Lower leg skin (tissue), 4 donors: ENCODE measurements at places on chromosomes 11 and 22. TPM values are rescaled to one million over a fixed set of nuclear protein-coding genes. Genes with fewer than 3 reads are reported as not detected.

- no peak for DNase-seq
These were observed 191.4 kb downstream of the BUD13 start for GRCh38 chr11:116581349-116581748.

DNA sequence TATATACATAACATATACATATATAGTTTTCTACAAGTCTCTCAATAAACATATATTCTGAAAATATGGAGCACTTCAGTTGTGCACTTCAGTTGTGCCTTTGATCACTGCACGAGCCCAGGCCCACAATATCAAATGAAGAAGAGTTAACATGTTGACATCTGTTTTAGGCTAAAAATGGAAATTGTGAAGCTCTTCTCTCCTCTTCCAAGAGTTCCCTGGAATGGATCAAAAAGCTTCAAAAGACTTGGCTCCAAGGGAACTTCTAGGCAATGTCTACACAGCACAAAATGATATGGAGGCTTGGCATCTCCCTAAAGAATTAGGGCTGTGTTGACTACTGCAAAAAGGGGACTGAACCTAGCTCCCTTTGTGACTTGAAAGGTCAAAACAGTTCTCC is 36.9 kb downstream of the MAML2 start:
- no peak for DNase-seq

GRCh38 chr11:17924713-17925112 is 88.1 kb downstream of the SERGEF start:
- no peak for DNase-seq

- DNase-seq, result no peak
These were observed 307.5 kb upstream of the ZC3H12C start for GRCh38 chr11:109785714-109786113.

- no peak for DNase-seq
These were observed 70.1 kb upstream of the PICALM start for GRCh38 chr11:86138958-86139357.

DNA sequence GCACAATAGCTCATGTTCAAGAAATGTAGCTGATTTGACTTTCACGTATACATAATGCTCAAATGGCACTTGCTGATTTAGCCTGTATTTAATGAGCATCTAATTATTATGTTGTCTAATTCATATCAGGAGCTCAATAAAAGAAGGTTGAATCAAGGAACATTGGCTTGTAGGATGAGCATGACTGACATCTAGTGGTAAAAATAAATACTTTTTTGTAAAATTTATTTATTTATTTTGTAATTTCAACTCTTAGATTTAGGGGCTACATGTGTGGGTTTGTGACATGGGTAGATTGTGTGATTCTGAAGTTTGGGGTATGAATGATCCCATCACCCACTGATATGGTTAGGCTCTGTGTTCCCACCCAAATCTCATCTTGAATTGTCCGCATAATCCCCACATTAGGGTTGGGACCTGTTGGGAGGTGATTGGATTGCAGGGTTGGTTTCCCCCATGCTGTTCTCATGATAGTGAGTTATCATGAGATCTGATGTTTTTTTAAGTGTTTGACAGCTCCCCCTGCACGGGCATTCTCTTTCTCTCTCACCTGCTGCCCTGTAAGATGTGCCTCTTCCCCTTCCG is 1.7 kb upstream of the OR52E5 start:
- no peak for DNase-seq

GRCh38 chr11:74171630-74171968 is 510 bp downstream of the PPME1 start:
- no peak for DNase-seq

DNA sequence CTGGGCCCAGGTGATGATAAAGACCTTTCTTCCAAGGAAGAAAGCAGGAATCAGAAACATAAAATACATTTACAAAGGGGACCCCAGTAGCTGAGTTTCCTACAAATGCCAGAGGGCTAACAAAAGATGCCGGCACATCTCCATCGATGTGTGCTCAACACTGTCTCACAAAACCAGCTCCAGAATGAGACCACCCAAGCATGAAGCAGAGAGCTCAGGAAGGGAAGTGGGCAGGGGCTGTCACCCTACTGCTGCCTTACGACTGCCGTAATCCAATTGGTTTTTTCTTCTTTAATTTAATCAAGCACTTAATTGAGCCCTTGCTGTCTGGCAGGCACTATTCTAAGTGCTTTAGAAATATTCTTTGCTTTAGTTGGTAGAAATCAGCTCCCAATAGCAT is 26.1 kb downstream of the SMCO4 start:
- DNase-seq, result no peak

DNA sequence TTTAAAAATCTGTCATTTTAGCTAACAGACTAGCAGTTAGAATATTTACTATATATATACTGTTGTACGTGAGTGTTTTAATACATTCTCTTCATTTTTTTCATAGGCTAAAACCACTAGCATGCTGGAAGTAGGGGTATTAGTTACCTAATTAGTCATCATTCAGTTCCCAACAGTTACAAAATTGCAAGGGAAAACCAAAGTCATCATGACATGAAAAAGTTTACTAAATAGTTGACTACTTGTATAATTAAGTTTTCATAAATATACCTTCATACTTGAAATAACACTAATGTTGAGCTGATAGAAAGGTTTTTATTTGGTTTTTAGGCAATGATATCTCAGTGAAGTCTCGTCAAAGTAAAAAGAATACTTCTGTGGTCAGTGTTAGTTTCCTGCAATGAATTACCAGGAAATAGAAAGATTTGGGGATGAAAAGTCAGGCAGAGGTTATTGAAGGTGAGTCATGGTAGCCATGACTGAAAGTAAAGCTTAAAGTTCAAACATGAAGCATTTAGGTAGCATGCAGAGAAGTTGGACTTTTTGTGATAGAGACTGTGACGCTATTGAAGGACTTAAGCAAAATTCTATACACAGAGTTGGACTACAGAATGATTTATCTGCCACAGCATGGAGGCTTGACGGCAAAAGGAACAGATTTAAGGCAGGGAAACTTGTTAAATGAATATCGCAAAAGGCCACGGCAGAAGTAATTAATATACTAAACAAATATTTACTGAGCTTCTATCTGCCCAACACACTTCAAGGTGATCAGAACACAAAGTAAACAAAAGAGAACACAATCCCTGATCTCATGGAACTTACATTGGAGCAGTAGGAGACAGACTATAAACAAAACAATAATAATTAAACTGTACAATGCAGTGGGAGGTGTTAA is 828.1 kb upstream of the FAT3 start:
- no peak for DNase-seq

GRCh38 chr11:65590240-65590738 is 5.3 kb downstream of the KCNK7 start:
- no peak for DNase-seq

DNA sequence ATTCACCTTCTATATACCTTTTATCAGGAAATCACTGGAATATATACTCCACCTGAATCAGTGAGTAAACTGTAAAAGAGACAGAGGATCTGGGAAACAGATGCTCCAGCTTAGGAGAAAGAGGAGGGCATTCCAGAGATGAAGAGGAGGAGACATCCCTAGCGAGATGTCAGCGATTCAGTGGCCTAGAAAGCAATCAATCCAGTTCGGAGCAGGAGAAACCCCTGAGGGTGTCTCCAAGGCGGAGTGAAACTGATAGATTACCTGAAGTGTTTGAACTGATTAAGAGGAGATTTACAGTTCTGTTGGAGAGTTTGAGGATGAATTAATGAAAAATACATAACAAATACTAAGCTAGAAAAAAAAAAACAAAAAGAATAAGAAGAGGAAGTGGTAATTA is 24.5 kb upstream of the TNRC6B start:
- DNase-seq, result no peak

- DNase-seq, result no peak
These were observed 56.0 kb upstream of the CLMP start for GRCh38 chr11:123250892-123251656.

The RASD2 gene
- total RNA-seq, result 2.3 TPM

The F2 gene
- not detected for total RNA-seq

The PTPRCAP gene
- 1.6 TPM for total RNA-seq

The THY1 gene
- total RNA-seq, result 15.3 TPM

The C22orf23 gene
- total RNA-seq, result not detected
